ENCODE measurements at places on chromosomes 6 and 20.

- peak; percentile 46 for DNase-seq
These were observed 780 bp downstream of the ARMC12 start for GRCh38 chr6:35737413-35738211.

GRCh38 chr20:63911176-63911575, 16.2 kb downstream of the DNAJC5 start:
- no peak for DNase-seq

- DNase-seq: no peak
These were observed 1.9 kb upstream of the IL22RA2 start for GRCh38 chr6:137175157-137175867.

- DNase-seq: no peak
These were observed 607.8 kb upstream of the ARID1B start for GRCh38 chr6:156169371-156169770.

- DNase-seq: no peak
These were observed 305.4 kb upstream of the MAP3K7 start for GRCh38 chr6:90892271-90892670.

DNA sequence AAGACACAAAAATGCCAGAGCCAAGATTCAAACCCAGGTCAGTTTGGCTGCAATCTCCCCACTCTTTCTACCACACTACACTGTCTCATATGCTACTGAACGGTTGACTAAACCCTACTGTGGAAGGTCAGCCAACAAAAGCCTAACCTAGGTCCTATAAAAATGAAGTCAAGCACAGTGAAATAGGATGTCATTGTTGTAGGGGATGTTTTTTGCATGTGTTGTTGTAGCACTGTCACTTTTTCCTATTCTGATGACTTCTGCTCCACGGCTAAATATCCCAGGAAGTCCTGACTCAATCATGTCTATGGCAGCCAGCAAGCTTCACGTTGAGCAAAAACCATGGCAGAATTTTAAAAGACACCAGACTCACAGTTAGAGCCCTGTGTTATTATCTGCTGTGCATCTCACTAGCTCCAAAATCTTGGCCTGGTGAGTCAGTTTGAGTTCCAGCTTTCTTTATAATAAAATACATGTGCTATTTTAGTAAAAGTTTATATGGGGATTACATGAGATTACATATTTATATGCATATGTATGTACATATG, 322.1 kb upstream of the NT5E start:
- no peak for DNase-seq

DNA sequence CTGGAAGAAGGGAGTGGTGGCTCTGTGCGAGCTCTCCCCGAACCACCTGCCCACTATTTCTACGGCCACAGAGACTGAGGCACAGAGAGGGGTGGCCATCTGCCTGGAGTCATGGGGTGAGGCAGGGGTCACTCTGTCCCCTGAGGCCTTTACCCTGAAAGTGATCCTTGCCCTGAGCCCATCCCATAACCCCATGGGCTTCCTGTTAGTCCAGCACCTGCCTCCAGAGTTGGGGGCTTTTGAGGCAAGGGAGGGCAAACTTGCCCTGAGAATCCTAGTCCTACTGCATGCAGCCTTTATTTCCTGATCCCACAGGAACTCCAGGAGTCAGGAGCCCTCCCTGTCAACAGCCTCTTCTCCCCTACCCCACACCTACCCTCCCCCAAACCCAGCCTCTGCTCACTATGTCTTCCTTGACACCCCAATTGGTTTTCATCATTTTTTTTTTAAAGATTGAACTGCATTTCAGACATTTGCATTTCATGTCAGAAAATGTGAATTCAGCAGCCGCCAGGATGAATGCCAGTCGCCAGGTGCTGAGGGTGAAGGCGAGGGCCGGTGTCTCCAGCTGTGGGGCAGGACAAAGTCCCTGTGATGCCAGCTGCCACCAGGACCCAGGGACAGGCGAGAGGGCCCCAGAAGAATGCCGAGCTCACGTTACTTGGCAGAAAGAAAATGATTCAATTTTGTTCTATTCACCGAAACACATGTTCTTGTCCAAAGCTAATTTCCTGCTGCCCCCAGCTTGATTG, 47.6 kb upstream of the NNAT start:
- DNase-seq: peak; percentile 32

DNA sequence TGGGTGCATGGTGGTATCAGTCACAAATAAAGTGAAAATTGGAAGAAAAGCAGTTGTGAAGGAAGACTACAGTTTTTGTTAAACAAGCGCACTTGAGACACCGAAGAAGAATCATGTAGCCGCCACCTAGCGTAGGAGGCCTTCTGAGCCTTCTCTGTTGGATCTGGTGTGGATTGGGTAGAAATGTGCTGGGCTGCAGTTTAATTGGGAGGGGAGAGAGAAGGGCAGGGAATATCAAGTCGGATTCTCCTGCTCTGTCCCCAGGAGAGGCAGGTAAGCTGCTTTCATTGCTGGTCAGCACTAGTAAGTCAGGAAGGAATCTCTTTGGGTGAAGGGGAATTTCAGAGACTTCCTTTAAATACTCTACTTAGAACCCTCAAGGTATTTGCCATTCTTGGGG, 1.2 kb upstream of the FABP7 start:
- DNase-seq: peak; percentile 66

- no peak for DNase-seq
These were observed 14.9 kb upstream of the MATN4 start for GRCh38 chr20:45322952-45323383.

DNA sequence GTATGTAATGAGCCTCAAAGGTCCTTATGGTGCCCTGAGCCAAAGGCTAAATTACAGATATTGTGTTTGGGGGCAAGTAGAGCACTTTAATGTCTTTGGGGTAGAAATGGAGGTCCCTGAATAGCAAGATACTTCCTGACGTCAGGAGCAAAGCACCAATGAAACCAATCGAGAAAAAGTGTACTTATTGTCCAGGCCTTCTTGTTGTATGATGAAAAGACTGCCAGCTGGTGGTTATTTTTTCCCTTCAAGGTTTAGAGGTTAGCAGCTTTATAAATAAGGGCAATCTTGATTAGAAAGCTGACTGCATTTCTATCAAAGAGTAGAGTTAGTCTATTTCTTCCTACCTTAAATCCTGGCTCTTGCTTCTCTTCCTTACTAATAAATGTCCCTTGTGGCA, 76.1 kb upstream of the HSF2 start:
- no peak for DNase-seq

GRCh38 chr6:110864824-110865223, 9.8 kb upstream of the AMD1 start:
- no peak for DNase-seq

GRCh38 chr6:89042664-89043063, 37.9 kb upstream of the PNRC1 start:
- no peak for DNase-seq
